ENCODE measurements at places on chromosomes 4 and X.

- DNase-seq = no peak
Measured at GRCh38 chr4:34619531-34620162, 1624.7 kb downstream of the ARAP2 start.

- DNase-seq = no peak
Measured at GRCh38 chr4:183413234-183414200, 30.9 kb upstream of the CDKN2AIP start.

DNA sequence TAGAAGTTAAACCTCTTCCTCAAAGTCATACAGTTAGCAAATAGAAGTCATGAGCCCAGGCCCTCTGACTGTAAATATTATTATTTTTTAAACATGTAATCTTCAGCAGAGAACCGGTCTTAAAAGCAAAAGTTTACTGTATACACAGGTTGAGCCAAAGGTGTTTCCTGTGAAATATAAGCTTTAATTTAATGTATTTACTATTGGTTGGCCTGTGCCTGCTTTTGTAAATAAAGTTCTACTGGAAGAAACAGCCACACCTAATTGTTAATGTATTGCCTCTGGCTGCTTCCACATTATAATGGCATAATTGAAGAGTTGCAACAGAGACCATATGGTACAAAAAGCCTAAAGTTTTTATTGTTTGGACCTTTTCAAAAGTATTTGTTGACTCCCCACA lies 61.0 kb upstream of the PRDM8 start:
- no peak for DNase-seq

DNA sequence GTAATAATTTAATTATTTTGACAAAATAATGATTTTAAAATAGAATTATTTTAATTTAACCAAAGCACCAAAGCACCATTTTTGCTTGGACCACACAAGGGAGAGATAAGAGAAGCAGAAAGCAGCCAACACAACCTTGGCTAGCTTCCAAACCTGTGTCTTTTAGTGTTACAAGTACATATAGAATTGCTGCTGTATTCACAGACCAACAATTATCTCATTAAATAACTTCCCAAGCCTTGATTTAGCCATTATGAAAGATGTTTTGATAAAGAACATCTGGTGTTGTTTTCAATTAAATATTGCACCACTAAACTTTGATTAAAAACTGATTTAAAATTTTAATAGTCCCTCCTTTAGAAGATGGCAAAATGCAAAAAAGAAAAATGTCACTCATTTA lies 14.0 kb upstream of the IGFBP7 start:
- no peak for DNase-seq

GRCh38 chr4:36053930-36054329 lies 190.4 kb downstream of the ARAP2 start:
- DNase-seq = no peak

DNA sequence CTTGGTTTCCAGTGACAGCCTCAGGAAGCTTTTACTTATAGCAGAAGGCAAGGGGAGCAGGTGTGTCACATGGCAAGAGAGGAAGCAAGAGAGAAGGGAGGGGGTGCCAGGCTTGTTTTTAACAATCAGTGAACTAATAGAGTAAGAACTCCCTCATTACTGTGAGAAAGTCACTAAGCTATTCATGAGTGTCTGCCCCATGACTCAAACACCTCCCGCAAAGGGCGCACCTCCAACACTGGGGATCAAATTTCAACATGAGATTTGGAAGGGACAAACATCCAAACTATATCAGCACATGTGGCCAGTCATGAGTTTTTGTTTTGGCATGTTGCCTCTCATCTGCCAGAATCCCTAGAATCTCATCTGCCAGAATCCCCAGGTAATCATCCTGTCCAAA lies 183.5 kb upstream of the C1QTNF7 start:
- DNase-seq = no peak

DNA sequence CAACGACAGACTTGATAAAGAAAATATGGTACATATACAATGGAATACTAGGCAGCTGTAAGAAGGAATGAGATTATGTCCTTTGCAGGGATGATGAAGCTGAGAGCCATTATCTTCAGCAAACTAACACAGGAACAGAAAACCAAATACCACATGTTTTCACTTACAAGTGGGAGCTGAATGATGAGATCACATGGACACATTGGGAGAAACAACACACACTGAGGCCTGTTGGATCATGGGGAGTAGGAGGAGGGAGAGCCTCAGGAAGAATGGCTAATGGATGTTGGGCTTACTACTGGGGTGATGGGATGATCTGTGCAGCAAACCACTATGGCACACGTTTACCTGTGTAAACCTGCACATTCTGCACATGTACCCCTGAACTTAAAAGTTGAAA lies 209.7 kb downstream of the SPRY1 start:
- no peak for DNase-seq

DNA sequence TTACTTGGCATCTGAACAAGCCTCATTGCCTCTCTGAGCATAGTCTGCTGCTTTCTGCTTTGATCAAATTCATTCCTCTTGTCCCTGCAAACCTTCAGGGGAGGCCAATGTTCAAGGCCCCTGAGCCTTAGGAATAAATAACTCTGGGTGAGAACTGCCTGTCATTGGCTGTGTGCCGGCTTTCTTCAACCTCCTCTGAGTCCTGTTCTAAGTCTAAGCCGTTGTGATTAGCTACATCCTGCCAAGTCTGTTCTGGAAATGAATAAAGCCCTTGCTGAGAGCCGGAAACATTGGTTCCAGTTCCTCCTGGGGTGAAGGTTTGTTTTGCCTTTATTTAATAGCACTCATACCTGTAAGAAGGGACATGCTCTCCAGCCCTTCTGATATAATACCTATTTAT lies 13.8 kb downstream of the RNF4 start:
- DNase-seq = peak; percentile 20

DNA sequence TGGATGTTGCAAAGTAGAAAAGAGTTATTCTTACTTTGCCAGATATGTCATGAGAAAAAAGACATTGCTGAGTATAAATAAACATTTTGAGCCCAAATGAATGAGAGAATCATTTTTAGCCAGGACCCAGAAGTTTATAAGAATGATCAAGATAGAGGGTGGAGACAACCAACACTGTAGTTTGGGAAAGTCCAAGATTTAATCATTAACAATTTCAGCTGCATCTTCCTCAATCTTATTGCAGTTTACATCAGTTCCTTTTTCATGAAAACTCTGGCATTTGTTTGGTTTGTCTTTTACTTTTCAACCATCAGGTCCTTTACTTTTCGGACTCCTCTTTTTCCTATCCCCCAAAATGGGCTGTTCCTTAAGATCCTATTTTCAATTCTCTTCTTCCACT lies 645.9 kb downstream of the ANKRD50 start:
- DNase-seq = no peak

DNA sequence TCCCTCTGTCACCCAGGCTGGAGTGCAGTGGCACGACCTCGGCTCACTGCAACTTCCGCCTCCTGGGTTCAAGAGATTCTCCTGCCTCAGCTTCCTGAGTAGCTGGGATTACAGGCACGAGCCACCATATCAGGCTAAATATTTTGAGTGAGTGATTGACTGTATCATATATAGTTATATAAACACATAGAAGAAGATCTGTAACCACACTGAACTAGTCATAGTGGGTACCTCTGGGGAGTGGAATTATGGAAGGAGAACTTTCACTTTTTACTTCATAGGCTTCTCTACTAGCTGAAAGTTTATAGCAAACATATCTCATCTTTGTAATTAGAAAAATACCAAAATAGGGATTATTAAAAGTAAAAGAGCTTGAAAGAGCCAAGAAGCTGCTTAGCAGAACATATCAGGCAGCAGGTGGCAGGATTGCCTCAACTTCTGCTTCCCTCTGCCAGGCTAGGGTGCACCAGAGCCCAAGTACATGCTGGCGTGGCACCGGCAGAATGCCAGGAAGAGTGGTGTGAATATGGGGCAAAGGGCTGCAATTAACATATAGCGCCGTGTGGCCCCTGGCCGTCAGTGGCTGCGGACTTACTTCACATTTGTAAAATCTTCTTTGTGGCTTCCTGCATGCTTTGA lies 39.5 kb upstream of the CD40LG start:
- no peak for DNase-seq

DNA sequence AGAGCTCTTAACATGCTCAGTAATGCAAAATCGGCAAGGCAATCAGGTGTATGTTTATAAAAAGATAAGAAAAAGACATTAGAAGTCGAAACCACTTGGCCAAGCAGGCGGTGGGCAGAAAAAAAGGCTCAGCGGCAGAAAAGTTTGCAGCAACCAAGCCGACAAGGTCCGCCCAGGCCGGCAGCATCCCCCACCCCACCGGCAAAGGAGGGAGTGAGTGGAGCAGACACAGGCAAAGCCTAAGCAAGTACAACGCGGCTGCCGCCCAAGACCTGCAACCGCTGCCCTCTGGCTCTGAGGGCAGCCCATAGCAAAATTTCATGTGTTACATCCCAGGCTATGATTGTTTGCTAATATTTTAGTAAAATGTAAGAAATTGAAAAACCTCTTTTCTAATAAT lies 125.4 kb upstream of the ZCCHC13 start:
- no peak for DNase-seq

DNA sequence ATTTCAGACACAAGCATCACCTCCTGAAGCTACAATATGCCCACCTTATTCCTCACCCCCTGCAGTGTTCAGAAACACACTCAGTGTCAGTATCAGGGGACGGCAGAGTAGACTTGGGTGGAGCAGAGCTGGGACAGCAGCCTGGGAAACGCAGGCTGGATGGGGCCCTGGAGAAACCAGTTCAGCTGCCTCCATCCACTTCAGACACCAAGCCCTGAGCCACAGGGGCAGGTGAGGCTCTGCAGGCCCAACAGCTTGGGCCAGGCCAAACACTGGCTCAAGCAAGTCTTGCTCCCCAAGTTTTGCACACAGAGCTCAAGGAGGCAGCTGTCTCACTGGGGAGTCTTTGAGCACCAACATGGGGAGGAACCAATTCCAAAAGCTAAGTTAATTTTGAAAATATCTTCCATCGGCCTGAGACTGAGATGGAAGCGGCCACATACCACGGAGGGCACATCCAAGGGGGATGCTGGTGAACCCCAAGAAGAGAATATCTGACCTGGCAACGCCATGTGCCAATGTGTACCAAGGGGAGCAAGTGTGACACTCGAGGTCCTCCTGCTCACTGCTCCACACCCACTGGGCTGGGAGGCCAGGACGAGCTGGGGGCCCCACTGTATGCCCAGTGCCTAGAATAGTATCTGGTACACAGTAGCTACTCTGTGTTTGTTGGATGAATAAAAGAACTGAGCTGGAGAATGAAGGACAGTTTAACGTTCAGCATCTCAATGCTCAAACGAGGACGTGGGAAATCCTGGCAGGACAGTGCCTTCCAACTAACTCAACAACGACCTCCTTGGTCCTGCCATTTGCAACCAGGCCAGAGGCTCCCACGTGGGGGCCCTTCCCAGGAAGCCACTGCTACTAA lies 45.6 kb downstream of the PPP2R2C start:
- no peak for DNase-seq

GRCh38 chrX:10986616-10987015 lies 124.5 kb upstream of the HCCS start:
- DNase-seq = no peak

DNA sequence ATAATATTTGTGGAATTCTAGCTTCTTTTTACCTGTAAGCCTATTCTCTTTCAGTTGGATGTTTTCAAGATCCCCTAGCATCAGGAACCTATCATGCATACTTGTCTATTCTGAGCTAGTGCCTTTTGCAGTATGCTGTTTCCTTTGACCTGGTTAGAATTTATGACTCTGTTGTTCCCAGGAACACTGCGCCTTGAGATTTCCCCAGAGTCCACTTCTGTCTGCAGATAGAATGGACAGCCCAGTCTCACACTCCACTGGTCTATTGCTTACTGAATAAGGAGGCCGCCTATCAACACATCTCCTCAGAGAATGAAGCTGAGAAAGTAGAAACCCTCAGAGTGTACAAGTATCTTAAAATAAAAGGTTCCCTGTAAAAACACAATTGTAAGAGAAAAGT lies 465.1 kb upstream of the GALNTL6 start:
- no peak for DNase-seq

DNA sequence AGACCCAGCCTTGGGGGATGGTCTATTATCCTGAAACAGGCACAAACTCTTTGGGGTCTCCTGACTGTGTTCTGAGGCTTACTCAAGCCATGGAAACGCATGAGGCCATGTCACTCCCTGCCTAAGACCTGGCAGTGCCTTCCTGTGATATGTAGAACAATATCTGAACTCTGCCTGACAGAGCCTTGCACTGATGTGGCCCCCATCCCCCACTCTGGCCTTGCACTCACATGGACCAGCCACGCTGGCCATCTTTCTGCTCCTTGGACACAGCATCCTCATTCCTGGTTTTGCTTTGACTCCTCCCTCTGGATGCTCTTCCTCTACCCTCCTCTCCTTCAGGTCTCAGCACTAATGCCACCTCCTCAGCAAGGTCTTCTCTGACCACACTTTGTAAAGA lies 100.2 kb downstream of the SCD5 start:
- no peak for DNase-seq

DNA sequence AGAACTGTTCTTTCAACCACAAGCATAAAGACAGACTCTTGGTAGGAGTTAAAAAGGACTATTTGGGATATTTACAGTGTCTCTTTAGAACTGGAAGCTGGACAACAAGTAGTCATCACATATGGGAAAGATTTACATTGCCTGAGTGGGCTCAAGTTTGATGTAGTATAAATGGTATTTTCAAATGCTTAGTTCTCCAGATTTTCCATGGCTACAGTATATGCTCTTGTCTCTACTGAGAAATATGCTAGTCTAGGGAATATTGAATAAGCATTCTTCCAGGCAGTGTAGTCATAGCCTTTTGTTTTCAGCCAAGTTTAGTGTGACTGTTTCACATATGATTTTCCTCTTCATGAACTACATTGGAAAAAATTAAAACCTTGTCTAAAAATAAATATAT lies 315.6 kb downstream of the ARHGAP24 start:
- no peak for DNase-seq

- DNase-seq = no peak
Measured at GRCh38 chrX:22366906-22367305, 94.2 kb downstream of the CBLL2 start.

DNA sequence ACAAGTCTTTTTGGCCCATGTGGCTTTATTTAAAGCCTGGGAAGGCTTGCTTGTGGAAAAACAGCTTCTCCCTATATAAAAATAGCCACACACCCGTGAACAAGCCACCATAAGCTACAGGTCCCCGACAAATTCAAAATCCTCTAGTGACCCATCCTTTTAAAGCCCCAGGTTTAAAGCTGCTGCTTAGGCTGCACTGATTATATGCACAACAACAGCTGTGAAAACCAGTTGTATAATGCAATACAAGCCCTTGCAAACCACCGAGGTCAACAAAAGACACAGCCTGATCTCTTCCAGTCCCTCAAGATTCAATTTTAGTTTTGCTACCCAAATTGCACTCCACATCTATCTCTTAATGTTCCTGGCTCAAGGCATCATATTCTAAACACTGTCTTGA lies 186.0 kb upstream of the WDFY3 start:
- no peak for DNase-seq

- no peak for DNase-seq
Measured at GRCh38 chr4:152478461-152479237, 57.2 kb downstream of the FBXW7 start.

GRCh38 chr4:163195247-163195765 lies 28.6 kb upstream of the NAF1 start:
- no peak for DNase-seq

GRCh38 chr4:99594818-99595217 lies 20.2 kb downstream of the MTTP start:
- no peak for DNase-seq
